ENCODE measurements at places on chromosomes 16 and 17.

DNA sequence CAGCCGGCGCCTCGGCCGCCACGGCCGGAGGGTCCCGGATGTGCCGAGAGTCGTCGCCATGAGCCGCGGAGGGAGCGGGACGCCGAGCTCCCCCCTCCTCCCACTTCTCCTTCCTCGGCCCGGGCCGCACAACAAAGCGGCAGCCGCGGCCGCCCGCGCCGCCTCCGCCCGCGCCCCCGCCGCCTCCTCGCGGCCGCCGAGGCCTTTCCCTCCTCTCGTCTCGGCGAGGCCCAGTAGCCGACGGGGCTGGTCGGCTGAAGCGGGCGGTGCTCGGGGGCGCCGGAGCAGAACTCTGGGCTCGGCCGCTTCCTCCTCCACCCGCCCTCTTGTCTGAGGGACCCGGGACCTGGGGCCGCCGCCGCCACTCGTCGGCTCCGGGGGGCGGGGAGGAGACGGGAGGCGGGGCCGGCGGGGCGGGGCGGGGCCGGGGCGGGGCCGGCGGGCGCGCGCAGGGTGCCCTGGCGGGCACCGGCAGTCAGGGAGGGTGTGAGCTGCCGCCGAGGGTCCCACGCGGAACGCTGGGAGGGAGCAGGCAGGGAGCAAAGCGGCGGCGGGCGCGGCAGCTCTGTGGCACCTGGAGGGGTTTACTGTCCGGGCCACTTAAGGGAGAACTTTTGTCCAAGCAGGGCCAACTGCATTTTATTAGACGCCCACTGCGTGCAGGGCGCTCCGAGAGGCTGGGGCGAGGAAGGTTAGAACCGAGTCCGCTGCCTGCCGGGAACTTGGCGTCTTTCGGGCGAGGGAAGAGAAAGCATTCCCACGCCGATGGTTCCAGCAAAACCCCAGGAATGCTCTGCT, at the start of gene SMURF2:
TSS of gene SMURF2 (minus strand) at position 332 of the 798 bp plus-strand sequence. CDS start 427 bp downstream, outside the sequence.
- peak; percentile 62 for DNase-seq

DNA sequence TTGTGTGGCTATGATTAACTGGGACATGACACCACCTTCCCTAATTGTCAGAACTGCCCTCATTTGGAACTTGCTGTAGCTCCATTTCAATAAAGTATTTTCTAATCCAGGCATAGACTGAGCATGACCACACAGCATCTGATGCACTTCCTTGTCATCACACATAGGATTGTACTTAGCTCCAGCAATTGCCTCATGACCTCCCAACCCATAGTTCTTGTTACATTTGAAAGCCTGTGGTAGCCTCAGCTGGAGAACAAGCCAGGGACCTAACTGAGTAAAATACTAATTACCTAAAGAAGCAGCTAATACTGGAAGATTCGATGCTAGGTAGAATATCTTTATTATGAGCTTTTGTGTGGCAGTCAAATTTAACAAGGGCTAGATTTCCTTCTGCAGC, 187.3 kb upstream of the KIF2B start:
- no peak for DNase-seq

- DNase-seq: no peak
Measured at GRCh38 chr16:57773655-57774295, 28.5 kb downstream of the KIFC3 start.

- DNase-seq: no peak
Measured at GRCh38 chr17:4796552-4796920, 572 bp downstream of the PSMB6 start.

- no peak for DNase-seq
Measured at GRCh38 chr17:79066963-79067362, 7.7 kb upstream of the ENGASE start.

- no peak for DNase-seq
Measured at GRCh38 chr17:5794881-5795506, 210.7 kb upstream of the NLRP1 start.

DNA sequence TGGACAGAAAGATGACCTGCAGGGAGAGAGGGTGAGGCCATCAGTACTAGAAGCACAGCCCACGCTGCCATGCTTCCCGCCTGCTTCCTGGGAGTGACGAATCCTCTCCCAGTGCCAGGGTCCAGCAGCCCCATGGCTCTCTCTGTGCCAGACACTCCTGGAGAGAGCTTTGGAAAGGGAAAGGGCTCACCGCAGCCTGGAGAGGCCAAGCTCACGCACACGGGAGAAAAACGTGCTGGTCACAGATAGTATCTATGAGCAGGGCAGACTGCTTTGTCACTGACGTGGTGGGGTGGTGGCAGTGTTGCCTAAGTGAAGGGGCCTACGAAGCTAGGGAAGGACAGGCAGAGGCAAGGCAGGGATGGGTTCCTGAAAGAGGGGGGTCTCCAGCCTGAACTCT, 5.4 kb downstream of the WBP2 start:
- no peak for DNase-seq

DNA sequence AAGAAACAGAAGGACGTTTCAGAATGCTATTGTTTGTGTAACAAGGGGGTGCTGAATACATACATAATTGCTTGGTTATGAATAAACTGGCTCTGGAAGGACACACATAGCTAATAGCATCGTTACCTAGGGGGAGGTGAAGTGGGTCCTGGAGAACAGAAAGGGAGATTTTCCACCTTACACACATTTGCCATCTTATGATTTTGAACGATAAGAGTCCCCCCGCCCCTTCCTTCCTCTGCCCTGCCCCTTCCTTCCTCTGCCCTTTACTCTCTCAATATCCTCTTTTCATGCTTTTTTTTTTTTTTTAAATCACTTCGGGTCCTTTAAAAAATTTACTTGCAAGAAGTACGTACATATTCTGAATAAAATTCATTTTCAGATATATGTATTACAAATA, 902 bp upstream of the DHRS7B start:
- DNase-seq: no peak

GRCh38 chr17:55580596-55581133, 69.4 kb upstream of the SMIM36 start:
- no peak for DNase-seq

- DNase-seq: no peak
Measured at GRCh38 chr16:85275533-85276249, 163.4 kb upstream of the CIBAR2 start.

DNA sequence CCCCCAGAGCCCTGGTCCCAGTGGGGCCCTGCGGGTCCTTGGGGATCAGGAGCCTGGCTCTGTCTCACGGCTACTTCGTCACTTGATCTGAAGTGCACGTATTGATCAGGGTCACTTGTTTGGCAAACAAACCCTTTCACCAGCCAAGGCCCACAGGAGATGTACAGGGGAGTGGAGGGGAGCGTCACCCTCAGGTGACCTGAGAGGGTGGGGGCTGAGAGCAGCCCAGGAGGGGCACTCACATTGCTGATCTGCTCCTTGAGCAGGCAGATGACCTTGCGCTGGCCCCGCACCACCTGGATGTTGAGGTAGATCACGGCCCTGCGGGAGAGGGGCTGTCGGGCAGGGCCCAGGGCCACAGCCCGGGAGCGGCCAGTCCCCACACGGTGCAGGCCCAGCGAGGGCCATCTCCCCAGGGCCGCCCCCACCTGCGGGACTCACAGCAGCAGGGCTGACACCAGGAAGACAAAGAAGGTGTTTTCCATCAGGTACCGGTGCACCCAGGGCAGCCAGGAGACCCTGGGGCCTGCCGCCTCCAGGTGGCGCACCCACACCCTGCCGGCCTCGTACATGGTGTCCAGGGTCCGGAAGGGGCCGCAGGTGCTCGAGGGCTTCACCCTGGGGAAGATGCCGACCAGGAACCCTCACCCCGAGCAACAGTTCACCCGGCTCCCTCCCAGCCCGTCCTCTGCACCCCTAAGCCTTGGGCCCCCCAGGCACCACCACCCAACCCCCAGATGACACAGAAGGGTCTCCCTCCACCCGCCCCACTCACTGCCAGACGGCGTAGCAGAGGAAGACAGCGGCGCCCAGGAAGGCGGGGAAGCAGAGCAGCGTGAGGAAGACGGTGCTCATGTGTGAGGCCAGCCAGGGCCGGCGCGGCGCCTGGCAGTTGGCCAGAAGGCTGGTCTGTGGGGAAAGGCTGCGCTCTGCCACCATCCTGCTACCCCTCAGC, 11.3 kb downstream of the TMC6 start:
- DNase-seq: no peak

GRCh38 chr17:43998552-43998951, 5.9 kb upstream of the NAGS start:
- DNase-seq: no peak

- no peak for DNase-seq
Measured at GRCh38 chr17:78441271-78441971, 63.0 kb downstream of the PGS1 start.

GRCh38 chr17:59490216-59490615, 75.2 kb upstream of the DHX40 start:
- no peak for DNase-seq

DNA sequence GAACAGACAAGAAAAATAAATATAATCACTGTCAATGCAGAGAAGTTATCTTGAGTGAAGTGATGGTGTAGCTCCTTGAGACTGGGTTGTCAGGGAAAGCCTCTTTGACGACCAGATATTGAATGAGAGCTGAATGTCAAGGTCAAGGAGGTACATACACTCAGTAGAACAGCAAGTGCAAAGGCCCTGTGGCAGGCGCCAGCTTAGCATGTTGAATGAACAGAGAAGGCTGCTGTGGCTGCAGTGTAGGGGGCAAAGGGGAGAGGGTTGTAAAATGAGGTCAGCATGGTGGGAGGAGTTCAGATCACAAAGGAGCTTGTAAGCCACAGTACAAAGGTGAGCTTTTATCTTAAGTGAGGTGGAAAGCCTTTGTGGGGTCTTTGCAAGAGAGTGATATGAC, 111.5 kb downstream of the ZFHX3 start:
- no peak for DNase-seq

GRCh38 chr17:43720311-43721060, 38.1 kb downstream of the SOST start:
- DNase-seq: peak; percentile 32

DNA sequence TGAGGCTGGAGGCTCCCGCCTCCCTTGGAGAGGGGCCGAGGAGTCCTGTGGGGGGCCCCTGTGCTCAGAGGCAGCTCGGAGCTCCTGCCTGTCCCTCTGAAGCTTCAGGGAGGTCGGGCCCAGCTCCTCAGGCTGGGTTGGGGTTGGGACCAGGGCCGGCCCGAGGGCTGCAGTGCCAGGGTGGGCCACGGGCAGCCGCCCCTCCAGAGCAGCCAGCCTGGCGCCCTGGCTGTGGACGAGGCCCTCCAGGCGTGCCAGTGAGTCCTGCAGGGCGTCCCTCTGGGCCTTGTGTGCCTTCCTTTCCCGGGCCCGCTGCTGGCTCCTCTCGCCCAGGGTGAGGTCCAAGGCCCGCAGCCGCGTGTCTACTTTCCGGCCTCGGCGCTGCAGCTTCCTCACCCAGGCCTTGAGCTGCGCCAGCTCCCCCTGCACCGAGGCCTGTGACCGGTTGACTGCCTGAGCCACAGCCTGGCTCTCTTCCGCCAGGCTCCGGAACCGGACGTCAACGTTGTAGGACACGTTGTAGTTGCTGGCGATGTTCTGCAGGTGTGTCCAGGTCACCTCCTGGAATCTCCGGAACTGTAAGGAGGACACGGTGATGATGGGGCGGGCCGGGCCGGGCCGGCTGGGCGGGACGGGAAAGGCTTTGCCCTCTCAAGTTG, 1.2 kb downstream of the PTX4 start:
- no peak for DNase-seq

DNA sequence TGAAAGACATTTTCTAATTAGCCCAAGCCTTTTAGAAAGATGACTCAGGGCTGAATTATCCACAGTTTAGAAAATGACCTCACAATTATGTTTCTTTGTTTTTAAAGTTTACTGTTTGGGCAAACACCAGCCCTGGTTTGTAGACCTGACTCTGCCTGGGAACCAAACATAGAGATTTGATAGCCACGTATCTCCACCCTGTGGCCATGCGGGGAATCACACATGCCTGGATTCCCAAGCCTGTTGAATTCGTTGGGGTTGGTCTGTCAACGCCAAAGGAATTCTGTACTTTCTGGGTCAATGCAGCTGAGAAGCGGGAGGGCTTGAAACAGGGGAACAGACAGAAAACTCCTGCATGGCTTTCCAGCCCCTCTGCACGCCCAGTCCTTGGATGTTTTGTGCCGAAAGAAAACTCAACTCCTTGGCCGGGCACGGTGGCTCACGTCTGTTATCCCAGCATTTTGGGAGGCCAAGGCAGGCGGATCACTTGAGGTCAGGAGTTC, 26.9 kb downstream of the CD300A start:
- peak; percentile 54 for DNase-seq

DNA sequence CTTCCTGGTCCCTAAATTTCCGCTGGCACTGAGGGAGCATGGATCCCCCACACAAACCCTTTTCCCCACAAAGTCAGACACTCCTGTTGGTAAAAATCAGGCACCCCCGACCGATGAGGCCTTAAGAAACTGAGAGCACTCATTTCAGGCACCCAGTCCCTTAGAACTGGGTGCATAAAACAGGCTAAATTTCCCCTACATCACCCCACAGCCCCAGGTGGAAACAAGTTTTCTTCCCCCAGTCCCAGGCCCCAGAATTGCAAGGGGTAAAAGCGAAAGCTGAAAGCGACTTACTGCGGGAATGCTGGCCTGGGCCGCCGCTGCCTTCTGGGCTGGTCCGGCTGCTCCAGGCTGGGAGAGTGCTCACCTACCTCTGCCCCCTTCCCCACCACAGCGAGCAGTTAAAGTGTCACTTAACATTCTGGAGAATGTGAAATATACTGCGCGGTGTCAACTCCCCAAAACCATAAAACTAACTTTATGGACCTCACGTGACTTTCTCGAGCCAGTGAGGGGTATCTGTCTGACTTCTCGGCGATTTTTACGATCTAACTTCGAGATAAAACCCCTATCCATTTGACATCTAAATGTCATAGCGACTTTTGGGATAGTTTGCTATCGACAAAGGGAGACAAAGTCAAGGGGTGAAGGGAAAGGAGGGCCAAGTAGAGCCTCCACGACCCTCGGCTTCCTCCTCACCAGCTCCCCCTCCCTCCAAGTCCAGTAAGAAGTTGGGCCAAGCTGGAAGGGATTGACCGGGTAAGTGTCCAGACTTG, at the start of gene HOXB3:
TSS of gene HOXB3 (minus strand) at position 411 of the 776 bp plus-strand sequence. CDS start 37,767 bp downstream, outside the sequence.
- no peak for DNase-seq

Measured in stimulated activated CD4-positive, alpha-beta T cell treated with anti-CD3 and anti-CD28 coated beads, Interleukin-1b, Interleukin-23, amount 100 ng/mL, for 1 hour (primary cell).